Muscle of back (tissue), 13 donors: ENCODE measurements at places on chromosomes 7 and 10.

DNA sequence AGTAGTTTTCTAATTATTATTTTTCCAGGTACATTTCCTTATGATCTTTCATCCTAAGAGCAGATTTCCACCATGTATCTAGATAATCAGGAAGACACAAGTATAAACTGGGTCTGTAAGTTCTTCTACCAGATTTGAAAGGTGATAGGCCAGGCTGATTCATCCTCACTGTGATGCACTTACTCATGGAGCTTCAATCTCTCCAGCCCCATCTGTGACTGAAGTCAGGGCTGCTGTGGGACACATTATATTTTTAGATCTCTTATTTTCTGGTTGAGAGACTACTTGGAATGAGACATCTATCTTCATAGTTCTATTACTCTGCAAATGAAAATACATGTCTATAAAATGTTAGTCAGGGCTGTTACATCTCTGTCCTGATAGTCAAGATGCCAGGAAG, 85.5 kb upstream of the SLC25A13 start:
- DNase-seq = no peak

GRCh38 chr7:49563693-49564378, 209.6 kb upstream of the VWC2 start:
- no peak for DNase-seq

- no peak for DNase-seq
Measured at GRCh38 chr7:114148779-114149178, 230.0 kb upstream of the PPP1R3A start.

GRCh38 chr10:94206176-94206575, 156.6 kb downstream of the NOC3L start:
- DNase-seq = no peak

GRCh38 chr7:155961241-155962190, 149.3 kb upstream of the SHH start:
- no peak for DNase-seq

DNA sequence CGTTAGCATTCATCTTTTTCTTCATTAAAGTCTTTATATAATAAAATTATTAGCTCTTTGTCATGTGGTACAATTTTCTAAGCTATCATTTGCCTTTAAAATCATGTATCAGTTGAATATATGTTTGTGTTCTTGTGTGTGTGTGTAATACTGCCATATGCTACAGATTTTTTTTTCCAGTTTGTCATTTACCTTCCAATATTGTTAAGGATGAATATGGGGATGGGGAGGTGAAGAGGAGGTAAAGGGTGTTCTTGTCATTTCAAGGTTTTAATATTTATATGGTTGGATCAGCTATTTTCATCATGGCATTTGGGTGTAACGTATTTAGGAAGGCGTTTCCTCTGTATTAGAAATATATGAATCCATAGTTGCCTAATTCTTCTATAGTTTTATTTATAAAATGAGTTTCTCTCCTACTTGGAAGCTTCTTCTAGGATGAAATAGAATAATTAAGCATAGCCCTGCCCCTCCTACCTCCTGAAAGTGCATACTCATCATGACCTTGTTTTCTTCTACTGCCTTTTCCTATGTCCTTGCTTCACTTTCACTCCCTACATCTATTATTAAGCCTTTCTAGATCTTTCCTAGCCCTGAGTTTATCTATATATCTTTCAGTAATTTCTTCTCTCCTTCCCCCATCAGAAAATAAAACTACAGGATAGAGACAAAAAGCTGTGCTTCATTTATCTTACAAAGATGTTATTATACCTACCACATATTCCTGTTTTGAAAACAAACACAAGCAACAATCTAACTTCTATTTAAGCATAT, 25.1 kb downstream of the RAB18 start:
- DNase-seq = no peak

- DNase-seq = no peak
Measured at GRCh38 chr10:100808876-100809275, 63.5 kb downstream of the PAX2 start.

DNA sequence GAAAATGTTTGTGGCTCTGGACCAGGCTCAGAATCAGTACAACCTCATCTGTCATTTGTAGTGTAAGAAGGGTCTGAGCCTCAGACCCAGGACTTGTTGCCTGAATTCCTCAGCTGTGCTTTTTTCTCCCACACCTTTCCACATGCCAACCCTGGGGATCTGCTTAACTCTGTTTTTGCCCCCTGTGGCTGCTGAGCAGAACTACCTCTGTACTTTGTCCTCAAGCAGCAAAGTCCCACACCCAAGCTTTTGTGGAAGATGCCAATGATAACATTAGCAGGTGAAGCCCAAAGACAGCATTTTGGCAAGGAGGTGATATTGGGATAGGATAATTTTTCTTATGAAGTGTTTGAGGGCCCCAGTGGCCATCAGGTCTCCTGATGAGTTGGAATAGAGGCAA, 5.8 kb upstream of the CYP2C18 start:
- DNase-seq = no peak

GRCh38 chr10:85457191-85457590, 909.4 kb downstream of the GRID1 start:
- DNase-seq = no peak

GRCh38 chr10:52438119-52438518, 124.0 kb downstream of the DKK1 start:
- no peak for DNase-seq

DNA sequence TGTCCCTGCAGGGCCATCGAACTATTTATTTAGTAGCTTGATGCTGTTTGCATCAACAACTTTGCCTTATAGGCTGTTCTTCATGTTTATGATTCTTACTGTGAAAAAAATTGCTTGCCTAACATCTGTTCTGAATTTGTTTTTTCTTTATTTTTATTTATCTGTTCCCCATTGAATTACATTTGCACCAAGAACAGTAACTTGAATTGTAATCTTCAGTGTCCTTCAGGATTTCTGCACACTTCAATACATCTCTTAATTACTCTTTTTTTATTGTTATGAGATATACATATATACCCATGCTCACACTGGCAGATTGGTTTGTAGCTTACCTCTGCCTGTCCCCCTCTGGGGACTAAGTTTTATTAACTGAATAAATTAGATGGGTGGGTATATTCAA, 64.4 kb downstream of the TBXAS1 start:
- no peak for DNase-seq

GRCh38 chr10:46228563-46229071, 58.2 kb upstream of the ANTXRL start:
- peak; percentile 62 for DNase-seq

GRCh38 chr7:100613412-100614175, 1.3 kb downstream of the MOSPD3 start:
- DNase-seq = no peak

DNA sequence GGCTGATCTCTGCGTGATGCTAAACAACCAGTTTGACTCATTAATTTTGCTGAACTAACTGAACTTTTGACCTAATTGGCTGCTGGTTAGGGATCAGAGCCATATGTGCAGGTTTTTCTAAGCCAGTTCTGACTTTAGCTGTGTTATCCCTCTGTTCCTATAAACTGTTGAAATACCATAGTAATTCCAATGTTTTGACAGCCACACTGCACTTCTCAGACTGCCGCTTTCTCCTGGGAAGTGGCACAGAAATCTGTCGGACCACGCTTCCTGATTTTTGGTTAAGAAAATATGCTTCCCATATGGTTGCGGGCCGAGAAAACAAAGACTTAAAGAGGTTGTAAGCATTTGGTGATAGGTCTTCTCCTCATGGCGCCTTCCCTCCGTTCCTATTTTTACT, 42.3 kb downstream of the TBXAS1 start:
- no peak for DNase-seq

GRCh38 chr10:299969-300368, 164.7 kb downstream of the ZMYND11 start:
- DNase-seq = no peak

GRCh38 chr10:113764582-113764981, 13.1 kb downstream of the PLEKHS1 start:
- DNase-seq = no peak
